ENCODE measurements at places on chromosomes 2 and 18. TPM values are rescaled to one million over a fixed set of nuclear protein-coding genes. Genes with fewer than 3 reads are reported as not detected.

NGEF gene
- 6.3 TPM for total RNA-seq

MROH2A gene
- not detected for total RNA-seq

PKP4 gene
- total RNA-seq: 62.2 TPM

ZNF512 gene
- 74.4 TPM for total RNA-seq

BOLL gene
- total RNA-seq: not detected

PSMG2 gene
- total RNA-seq: 63.2 TPM

STRADB gene
- 6.8 TPM for total RNA-seq

FRZB gene
- total RNA-seq: not detected

Data from upper lobe of left lung (tissue), 6 donors.